ENCODE measurements at places on chromosomes 5 and 9.
A peak's percentile ranks its signal among the peaks of the same experiment; 100 is the strongest.

DNA sequence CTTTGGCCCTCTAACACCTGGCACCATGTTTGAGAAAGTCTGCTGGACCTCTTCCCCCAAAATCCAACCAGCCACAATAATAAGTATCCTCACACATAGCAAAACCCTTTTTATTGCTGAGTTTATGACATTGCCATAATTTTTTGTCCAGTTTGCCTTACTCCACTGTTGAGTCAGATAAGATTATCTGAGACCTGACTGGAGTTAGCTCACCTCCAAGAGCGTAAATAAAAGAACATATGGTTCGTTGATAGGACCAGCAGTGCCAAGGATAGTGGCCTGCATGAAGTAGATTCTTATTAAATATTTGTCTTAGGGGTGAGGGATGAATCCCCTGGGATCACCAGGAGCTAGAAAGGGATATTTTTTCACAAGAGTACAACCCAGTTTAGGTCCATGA is 510.6 kb upstream of the MPDZ start:
- DNase-seq: no peak

- no peak for DNase-seq
Measured at GRCh38 chr5:127934791-127935256, 148.7 kb upstream of the SLC12A2 start.

DNA sequence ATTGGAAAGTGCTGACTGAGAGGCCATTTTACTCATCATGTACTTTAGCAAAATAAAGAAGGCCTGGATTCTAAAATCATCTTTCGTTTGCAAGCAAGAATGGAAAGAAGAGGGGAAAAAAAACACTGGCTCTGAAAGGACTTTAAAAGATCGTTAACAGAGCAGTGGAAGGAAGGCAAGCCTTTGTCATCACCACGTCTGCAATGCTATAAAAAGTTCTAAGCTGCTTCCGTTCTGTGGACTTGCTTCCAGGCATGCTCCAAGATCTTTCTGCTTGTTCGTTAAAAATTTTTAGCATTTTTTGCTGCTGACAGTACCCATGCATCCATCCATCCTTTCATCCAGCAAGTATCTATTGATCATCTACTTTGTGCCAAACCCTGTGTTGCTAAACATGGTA is 226.5 kb downstream of the GABBR2 start:
- no peak for DNase-seq

DNA sequence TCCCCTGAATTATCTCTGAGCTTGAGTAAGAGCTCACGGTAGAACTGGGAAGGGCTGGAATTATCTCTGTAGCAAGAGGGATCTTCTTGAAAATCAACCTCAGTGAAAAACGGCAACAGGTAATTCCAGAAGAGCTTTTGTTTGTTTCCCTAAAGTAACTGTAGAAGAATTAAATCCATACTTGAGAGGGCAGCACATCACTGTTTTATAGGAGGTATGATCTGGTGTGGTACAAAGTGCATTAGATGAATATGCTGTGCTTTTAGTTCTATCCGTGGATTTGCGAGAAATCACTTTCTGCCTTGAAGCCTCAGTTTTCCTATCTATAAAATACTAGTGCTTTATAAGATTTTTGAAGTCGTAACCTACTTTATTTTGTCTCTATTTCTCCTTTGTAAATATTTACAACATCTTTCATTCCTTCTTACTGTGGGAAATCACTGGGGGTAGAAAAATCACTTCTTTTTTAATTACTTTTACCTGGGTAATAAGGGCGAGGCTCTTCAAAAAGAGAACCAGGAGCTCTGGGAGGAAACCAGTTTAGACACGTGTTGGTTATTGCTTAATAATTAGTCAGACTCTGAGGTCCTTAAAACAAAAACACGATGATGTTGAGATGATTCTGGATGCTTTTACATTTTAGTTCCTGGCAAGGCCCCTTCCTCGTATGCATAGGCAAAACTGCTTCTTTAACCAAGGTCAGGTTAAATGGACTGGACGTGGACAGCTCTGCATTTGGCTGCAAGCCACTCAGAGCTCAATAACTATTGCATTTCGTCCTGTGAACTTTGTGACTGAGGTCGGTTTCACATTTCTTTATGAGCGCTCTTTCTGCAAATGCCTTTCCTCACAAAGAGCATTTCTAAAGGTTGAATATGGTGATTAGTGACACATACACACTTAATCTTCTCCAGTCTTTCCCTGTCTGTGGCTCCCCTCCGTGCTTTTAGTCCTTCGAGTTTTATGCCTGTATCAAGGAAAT is 376.1 kb downstream of the BRINP1 start:
- DNase-seq: no peak

GRCh38 chr9:69554945-69555344 is 117.2 kb downstream of the APBA1 start:
- peak; percentile 60 for DNase-seq

GRCh38 chr5:126927429-126927828 is 102.9 kb downstream of the MARCHF3 start:
- no peak for DNase-seq

DNA sequence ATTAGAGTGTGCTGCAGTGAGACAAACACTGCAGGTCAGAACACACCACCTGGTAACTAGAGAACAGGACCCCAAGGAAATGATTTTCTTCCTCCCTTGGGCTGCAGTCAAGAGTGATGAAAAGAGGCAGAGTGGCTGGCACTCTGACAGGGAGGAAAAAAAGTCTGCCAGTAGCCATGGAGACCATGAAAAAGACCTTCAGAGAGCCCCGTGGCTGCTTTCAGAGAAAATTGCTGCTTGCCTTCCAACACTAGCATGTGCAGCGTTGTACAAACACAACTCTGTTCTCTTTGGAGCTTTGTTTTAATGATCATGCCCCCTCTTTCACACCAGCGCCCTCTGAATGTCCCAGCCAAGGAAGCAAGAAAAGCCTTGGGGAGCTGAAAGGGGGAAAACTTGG is 68.8 kb downstream of the ANKRD55 start:
- DNase-seq: peak; percentile 70

GRCh38 chr9:4986296-4986695 is 1.2 kb downstream of the JAK2 start:
- no peak for DNase-seq

- no peak for DNase-seq
Measured at GRCh38 chr5:54965806-54966205, 19.6 kb downstream of the ESM1 start.

Data from eye (tissue), 1 donor.